HCT116 (cell line): ENCODE measurements at places on chromosomes 2 and 18.

- DNase-seq: no peak
Measured at GRCh38 chr18:8319798-8320489, 289.3 kb upstream of the RAB12 start.

- DNase-seq: no peak
Measured at GRCh38 chr2:68196120-68196716, 38.5 kb downstream of the PNO1 start.

- no peak for DNase-seq
Measured at GRCh38 chr2:161486111-161486510, 70.0 kb downstream of the TBR1 start.

- no peak for DNase-seq
Measured at GRCh38 chr2:26737221-26737620, 26.9 kb upstream of the SLC35F6 start.

DNA sequence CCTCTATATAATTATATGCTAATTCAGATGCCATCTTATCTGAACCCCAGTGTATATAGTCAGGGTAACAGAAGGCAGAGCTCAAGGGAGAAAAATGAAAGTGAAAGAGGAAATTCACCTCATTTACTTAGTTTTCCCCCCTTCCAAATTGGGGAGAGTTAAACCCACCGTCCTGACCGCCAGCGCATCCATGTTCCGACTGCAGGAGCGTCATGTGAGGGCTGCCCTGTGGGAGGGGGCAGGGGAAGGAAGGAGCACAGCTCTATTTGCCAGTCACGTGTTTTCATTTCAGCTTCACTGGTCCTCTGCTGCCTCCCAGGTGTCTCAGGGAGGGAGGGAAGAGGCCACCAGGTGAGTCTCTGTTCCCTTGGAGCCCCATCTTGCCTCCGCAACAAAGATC is 13.2 kb downstream of the CNNM4 start:
- no peak for DNase-seq

- peak; percentile 60 for DNase-seq
Measured at GRCh38 chr2:146734042-146734820, 1110.6 kb upstream of the ACVR2A start.

DNA sequence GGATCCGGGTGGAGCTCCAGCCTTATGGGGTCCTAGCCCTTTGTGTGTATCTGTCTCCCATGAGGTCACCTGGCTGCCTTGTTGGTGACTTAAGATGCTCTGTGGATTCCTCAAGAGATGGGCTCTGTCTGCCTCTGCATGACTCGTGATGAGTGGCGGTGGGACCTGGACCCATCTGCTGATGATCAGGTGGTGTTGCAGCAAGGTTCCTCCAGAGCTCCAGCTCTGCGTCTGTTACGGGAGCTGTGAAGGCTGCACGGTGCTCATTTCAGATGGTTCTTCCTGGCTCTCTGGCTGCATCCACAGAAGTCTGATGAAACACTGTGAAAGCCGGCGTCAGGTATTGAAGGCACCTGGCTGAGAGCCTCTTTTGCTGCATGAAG is 2.4 kb downstream of the AGAP1 start:
- no peak for DNase-seq

GRCh38 chr2:37614061-37614738 is 57.2 kb downstream of the CDC42EP3 start:
- DNase-seq: no peak

GRCh38 chr18:4603955-4604354 is 148.8 kb upstream of the DLGAP1 start:
- DNase-seq: no peak

- no peak for DNase-seq
Measured at GRCh38 chr2:240615820-240616547, 9.3 kb upstream of the GPR35 start.

DNA sequence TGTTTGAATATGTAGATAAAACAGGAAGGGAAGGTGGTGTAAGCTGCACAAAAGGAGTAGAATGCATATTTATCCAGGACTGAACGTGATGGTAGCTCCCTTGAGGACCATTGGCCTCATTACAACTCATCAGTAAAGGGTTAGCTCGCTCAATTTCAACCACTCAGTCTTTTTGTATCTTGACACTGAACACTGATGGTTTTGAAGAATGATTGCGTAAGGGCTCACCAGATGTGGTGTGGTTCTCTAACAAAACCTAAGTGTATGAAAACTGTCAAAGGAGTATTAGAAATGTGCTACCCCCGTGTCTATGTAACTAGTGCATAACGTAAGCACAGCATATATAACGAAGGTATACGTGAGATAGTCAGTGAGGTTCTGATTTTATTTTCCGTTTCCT is 272.4 kb upstream of the THSD7B start:
- DNase-seq: no peak

GRCh38 chr18:685438-685837 is 27.0 kb downstream of the ENOSF1 start:
- DNase-seq: peak; percentile 13

DNA sequence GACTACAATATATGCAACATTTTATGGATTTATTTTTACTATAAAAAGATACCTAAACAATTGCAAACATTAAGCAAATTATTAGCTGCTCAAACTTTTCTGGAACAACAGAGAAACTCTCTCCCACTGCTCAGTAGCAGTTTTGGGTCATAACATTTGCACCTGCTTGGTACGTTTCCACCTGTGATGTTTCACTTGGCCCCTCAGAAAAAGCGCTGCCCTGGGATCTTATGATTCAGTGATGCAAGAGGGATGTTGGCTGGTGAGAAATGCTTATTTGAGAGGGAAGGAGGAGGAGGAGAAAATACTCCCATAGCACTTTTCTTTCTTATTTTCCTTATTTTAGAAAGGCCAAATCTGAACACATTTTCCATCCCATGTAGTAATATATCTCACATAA is 9.2 kb downstream of the IRS1 start:
- DNase-seq: no peak

- DNase-seq: no peak
Measured at GRCh38 chr2:225452677-225453076, 53.2 kb downstream of the NYAP2 start.

DNA sequence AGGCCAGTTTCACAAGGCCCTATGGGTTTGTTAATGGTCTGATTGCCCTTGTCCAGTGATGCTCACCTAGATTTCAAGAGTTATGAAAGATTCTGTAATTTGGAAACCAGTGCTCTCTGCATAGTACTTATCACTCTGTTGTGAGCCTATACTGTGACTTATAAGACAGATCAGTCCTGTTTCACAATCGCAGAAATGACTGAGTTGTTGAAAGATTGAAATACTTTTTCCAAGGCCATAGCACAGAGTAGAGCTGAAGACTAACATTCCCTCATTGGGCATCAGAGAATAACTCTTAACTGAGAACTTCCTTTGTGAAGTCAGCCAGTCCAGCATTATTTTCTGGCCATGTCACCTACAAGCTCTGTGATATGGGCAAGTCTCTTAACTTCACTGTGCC is 44.0 kb downstream of the CCDC85A start:
- DNase-seq: no peak

- DNase-seq: no peak
Measured at GRCh38 chr2:145918951-145919350, 1399.0 kb upstream of the ZEB2 start.

DNA sequence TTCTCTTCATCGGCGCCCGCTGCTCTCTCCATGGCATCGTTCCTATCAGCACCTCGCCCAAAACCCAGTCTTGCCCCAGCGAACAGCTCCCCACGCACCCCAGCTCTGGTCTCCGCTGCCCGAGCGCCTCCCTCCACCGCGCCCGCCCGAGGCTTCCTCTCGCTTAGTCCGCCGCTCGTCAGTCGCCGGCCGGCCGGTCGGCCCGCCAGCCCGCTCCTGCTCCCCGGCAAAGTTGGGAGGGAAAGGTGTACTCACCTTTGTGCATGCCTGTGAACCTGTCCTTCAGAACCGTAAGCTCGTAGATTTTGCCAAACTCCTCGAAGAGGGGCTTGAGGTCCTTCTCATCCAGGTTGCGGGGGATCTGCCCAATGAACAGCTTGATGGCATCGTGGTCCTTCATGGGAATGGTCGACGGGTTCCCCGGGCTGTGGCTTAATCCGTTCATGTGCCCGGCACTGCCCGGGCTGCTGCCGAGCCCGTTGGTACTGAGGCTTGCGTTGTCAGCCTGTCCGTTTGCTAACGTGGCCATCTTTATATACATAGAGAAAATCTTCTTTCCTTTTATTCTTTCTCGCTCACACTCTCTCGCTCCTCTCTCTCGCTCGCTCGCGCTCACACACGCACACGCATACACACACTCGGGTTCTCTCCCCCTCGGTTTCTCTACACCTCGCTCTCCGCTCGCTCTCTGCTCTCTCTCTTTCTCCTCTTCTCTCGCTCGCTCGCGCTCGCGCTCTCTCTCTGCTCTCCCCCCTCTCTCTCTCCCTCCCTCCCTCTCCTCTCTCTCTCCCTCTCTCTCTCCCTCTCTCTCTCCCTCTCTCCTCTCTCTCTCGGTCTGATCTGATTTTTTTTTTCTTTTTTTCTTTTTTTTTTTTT is at the start of gene CELF4:
Gene CELF4 (minus strand): TSS at position 698 of the 876 bp plus-strand sequence.
- DNase-seq: no peak

DNA sequence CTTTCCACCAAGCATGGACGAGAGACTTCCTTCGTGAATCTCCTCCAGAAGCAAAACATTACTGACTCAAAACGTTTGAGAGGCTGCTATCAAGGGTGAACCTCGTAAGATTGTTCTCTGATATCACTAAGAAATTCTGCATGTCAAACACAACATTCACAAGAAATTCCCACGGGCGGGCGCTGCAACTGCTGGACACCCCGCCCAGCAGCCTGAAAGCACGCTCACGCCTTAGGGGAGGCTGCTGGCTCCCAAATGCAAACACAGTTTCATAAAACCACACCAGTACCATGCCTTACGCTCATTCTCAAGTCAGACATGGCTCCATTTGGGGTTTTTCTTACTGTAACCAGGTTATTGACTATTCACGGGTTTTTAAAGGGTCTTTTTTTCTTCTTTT is 39.0 kb downstream of the MBP start:
- DNase-seq: no peak

DNA sequence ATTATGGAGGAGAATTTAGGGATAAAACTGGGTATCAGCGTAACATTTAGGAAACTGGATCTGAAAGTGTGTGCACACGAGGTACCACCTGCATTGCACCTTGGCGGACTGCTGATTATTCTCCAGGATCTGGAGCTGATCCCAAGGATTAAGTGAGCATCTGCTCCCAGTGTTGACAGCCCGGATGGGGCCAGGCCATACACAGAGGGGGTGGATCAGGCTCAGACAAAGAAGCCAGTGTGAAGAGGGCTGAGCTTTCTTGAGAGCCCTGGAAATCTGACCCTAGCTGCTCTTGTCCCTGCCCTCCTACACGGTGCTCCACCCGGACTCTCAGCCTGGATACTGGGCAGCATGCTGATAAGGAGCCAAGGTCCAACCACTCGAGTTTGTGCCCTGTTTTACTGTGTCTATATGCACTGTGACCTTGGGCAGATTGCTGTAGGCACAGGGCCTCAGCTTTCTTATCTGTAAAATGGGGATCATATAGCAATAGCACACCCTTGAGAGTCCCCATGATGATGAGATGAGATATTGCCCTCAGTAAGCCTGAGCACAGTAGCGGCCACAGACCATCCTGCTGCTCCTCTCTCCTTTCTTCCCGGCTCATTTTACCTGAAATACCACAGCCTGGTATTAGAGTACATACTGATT is 396.8 kb upstream of the CELF4 start:
- DNase-seq: no peak

DNA sequence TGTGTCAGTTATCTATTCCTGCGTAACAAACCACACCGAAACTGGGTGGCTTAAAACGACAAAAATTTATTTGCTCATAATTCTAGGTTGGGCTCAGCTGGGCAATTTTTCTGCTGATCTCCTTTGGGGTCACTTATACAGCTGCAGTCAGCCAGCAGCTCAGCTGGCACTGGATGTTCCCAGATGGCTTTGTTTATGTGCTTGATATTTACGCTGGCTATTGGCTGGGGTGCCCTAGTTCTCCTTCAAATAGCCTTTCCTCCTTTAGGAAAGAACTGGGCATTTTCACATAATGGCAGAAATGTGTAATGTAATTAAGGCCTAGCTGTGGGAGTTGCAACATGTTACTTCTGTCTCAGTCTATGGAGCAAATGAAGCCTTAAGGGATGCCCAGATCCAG is 142.2 kb downstream of the B3GNT2 start:
- no peak for DNase-seq

- DNase-seq: no peak
Measured at GRCh38 chr2:47065771-47066380, 89.2 kb downstream of the STPG4 start.

DNA sequence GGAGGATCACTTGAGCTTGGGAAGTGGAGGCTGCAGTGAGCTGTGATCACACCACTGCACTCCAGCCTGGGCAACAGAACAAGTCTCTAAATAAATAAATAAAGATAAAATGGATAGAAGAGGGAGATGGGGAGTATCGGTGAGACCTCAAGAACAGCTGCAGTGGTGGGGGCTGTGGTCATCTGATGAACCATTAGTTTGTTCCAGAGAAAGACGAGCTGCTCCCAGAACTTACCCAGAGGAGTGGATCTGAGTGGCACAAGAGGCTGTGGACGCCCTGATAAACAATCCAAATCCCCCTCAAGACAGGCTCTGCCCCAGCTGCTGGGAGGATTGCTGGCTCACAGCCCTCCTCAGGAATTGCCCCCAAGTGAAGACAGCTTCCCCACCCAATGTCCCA is 26.7 kb downstream of the TMEM127 start:
- no peak for DNase-seq

DNA sequence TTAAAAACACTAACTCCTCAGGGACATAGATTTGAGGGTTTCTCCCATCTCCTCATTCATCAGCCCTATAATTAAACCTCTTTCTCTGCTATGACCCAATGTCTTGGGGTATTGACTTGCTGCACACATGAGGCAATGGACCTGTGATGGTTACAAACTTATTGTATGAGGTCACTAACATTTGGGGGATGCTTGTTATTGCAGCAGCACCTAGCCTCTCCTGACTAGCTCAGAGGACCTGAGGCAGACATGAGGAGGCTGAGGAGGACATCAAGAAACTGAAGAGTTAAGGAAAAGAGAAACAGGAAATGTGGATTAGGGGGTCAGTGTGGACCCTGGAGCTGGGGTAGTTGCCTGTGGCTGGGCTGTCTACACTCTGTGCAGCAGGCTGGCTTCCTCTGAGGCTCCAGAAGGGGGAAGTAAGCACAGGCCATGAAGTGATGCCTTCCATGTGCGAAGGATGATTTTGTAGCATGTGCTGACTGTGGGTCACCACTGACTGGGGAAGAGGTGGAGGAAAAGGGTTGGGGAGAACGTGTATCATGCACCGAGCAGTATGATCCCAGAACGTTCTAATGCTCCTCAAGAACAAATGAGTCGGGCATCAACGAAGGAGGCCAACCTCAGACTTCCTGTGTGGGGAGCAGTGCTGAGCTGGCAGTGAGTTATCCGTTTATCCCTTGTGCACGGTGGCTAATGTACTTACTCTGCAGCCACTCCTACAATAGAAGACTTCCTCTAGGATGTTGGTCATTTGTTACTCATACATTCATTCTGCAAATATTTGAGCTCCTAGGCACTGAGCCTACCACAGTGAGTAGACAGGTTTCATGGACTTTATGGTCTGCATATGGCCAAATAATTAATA is 42.1 kb upstream of the RFX8 start:
- DNase-seq: peak; percentile 41

DNA sequence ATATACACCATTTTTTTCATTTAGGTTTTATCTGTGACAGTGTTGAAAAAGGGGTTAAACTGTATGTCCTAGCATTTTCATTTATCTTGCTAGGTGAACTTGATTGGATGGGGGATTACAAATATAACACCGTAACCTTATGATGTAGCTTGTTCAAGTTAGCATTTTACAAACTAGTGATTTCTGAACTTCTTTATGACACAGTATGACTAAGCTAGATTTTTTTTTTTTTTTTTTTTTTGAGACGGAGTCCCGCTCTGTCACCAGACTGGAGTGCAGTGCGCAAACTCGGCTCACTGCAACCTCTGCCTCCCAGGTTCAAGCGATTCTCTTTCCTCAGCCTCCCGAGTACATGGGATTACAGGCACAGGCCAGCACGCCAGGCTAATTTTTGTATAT is 47.1 kb downstream of the KCMF1 start:
- DNase-seq: no peak
